Fibroblast of skin of back (primary cell): ENCODE measurements at places on chromosomes 7 and 10.
A peak's percentile ranks its signal among the peaks of the same experiment; 100 is the strongest.

- no peak for DNase-seq
These were observed 1195.4 kb upstream of the LRRN3 start for GRCh38 chr7:109895536-109895935.

DNA sequence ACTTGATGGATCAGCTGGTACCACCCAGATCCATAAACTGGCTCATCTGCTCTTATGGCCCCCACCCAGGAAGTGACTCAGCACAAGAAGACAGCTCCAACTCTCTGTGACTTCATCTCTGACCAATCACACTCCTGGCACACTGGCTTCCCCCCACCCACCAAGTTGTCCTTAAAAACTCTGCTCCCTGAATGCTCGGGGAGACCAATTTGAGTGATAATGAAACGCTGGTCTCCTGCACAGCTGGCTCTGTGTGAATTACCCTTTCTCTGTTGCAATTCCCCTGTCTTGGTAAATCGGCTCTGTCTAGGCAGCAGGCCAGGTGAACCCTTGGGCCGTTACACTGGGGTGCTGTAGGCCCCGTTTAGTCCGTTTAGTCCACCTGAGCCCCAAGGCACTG lies 23.4 kb upstream of the BNIP3 start:
- DNase-seq = no peak

- no peak for DNase-seq
These were observed 48.8 kb upstream of the RASGEF1A start for GRCh38 chr10:43315535-43316207.

DNA sequence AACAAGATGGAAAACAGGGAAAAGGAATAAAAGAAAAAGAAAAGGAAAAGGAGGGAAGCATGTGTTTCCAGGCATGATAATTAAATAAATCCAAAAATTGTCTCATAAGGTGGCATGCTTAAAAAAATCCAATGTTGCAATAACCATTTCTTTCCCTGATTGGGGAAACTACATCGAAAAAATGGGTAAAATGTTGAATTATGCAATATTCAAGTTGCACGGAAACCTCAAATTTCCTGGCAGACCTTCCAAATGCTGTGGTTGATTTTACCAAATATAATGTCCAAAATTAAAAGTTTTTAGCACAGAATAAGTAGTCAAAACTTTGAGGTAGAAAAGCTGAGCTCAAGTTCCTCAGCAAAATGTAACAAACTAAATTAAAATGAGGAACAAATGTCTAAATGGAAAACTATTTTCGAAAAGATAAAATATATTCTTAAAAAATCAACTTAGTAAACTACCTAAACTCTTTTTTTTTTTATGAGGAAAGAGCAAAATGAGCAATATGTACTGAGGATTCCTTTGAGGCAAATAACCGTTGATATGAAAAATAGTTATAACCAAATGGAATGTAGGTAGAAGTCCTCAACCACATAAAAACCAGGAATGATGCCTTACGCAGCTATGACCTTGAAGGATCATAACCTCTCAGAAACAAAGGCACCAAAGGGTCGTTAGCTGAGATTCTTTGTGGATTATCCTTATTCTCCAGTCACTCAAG lies 52.6 kb downstream of the MACC1 start:
- DNase-seq = no peak

DNA sequence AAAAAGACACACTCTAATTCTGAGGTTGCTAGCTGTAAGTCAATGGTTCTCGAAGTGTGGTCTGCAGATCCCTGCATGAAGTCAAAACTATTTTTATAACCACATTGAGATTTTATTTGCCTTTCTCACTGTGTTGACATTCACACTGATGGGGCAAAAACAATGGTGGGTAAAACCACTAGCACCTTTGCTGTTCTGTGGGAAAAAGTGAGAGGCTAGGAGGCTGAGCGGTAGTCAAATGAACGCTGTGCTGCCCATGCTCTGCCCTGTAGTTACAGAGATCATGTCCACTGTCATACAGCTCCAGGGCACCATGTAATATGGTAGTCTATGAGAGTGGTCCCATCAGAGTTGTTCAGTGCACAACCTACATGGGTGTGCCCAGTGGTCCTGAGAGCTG lies 21.6 kb upstream of the PDCD4 start:
- DNase-seq = no peak

DNA sequence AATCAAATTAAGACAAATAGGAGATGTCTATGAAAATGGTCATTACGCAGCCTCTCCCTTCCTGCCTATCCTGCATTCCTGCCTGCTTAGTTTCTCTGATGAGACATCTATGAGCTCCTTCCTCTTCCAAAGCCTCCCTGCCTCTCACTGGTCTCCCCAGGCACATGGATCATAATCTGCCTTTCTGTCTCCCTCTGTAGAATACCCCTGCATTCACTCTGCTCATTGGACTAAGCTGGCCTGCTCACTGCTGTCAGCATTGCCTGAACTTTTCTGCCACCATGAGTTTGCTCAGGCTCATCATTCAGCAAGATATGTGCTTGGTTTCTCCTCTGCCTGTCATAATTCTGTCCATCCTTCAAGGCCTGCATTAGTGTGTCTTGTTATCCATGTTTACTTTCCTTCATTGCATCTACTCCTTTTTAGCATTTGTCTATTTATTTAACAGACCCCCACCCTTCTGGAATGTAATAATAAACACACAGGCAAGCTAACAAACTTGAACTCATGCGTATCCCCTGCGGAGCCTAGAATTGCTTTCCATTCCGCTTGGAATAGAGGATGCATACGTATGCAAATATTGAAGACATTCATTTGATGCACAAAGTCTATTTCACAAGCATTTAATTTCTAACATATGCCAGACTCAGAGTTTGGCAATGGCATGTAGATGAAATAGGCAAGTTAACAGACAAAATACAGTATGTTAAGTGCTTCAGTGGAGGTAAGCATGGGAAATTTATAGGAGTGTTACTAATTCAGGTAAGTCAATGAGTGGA lies 88.3 kb downstream of the PTPRZ1 start:
- DNase-seq = peak; percentile 96
